ENCODE measurements at places on chromosomes 7 and 10. TPM values are rescaled to one million over a fixed set of nuclear protein-coding genes. Genes with fewer than 3 reads are reported as not detected.

DNA sequence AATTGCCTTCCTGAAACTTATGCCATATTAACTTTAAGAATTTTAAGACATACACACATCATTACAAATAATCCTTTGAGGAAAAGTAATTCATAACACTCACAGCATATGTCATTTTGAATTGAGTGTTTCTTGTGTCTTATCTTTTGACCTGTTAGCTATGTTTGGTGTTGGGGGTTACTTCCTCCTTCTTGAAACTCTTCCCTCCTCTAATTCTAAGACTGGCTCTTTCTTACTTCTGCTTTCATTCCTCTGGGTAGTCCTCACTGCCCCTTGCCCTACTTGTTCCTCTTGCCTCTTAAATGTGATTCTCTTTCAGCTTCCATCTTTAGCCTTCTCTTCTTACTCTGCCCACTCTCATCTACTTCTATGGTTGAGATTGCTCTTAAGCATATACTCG is 28.3 kb upstream of the PIP4K2A start:
- H3K4me3 ChIP-seq: no peak overlapping the region
- DNase-seq: no peak
- H3K36me3 ChIP-seq: no peaks in the 10 kb centered on the region
- no peak overlapping the region for H3K27ac ChIP-seq
- no peaks in the 10 kb centered on the region for H3K4me1 ChIP-seq
- H3K27me3 ChIP-seq: no peaks in the 10 kb centered on the region

The CFAP46 gene
- total RNA-seq: 2.7 TPM

DNA sequence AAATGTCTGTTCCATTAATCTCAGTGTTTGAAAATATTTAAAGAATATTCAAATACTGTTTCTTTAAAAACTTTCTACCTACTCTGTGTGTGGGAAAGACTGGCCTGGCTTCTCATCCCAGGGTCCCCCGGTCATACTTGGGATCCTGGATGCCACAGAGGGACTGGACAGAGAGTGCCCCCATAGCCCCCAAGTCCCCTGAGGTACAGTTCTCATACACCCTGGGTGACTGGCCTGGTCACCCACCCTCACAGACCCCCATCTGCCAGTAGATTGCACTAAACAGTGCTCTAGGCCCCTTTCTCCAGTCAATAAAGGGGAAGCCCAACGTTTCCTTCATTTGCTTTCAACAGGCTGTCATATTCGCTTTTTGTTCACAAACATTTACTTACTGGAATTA is 3.0 kb downstream of the TMEM273 start:
- no peaks in the 10 kb centered on the region for H3K4me1 ChIP-seq
- no peaks in the 10 kb centered on the region for H3K27me3 ChIP-seq
- H3K27ac ChIP-seq: no peak overlapping the region
- H3K36me3 ChIP-seq: no peaks in the 10 kb centered on the region

- DNase-seq: no peak
- no peak overlapping the region for H3K27ac ChIP-seq
- H3K36me3 ChIP-seq: no peaks in the 10 kb centered on the region
- H3K4me3 ChIP-seq: no peak overlapping the region
- no peaks in the 10 kb centered on the region for H3K27me3 ChIP-seq
Measured at GRCh38 chr10:45180507-45180906, 134.9 kb downstream of the OR13A1 start.

- H3K36me3 ChIP-seq: no peaks in the 10 kb centered on the region
- H3K27me3 ChIP-seq: no peaks in the 10 kb centered on the region
Measured at GRCh38 chr10:44934416-44935200, 23.5 kb downstream of the TMEM72 start.

DNA sequence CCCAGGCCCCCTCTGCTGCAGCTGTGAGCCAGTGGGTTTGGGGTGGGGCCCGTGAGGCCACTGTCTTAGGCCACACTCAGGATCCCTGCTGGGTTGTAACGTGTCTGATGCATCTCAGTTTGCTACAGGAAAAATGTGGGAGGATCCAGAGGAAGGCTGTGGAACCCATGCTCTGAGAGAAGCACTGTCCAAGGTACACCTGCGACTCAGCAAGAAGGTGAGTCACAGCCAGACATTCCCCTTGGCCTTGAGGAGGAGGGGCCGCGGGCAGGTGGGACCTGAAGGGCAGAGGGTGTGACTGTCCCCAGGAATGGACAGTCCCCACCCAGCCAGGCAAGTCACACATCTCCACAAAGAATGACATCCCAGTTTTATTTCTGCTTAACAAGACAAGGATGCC is 27.8 kb upstream of the C10orf120 start:
- DNase-seq: no peak
- no peaks in the 10 kb centered on the region for H3K4me1 ChIP-seq
- no peak overlapping the region for H3K4me3 ChIP-seq
- no peaks in the 10 kb centered on the region for H3K27me3 ChIP-seq
- no peaks in the 10 kb centered on the region for H3K36me3 ChIP-seq

The TWIST1 gene
- 8.2 TPM for total RNA-seq

- H3K27me3 ChIP-seq: no peaks in the 10 kb centered on the region
- H3K4me3 ChIP-seq: no peak overlapping the region
- H3K27ac ChIP-seq: no peak overlapping the region
- no peaks in the 10 kb centered on the region for H3K4me1 ChIP-seq
- H3K36me3 ChIP-seq: no peaks in the 10 kb centered on the region
- DNase-seq: no peak
Measured at GRCh38 chr10:65762311-65762710, 1163.5 kb upstream of the LRRTM3 start.

The PNLIPRP1 gene
- not detected for total RNA-seq

GRCh38 chr7:50632561-50633413 is 67.6 kb upstream of the DDC start:
- H3K4me1 ChIP-seq: peaks cover 2% of the 10 kb centered on the region
- H3K27ac ChIP-seq: no peak overlapping the region
- H3K27me3 ChIP-seq: no peaks in the 10 kb centered on the region
- H3K4me3 ChIP-seq: no peak overlapping the region
- no peaks in the 10 kb centered on the region for H3K36me3 ChIP-seq

- no peak overlapping the region for H3K27ac ChIP-seq
- no peaks in the 10 kb centered on the region for H3K4me1 ChIP-seq
- no peak overlapping the region for H3K4me3 ChIP-seq
- no peaks in the 10 kb centered on the region for H3K36me3 ChIP-seq
Measured at GRCh38 chr7:31735991-31736982, 49.3 kb downstream of the PPP1R17 start.

DNA sequence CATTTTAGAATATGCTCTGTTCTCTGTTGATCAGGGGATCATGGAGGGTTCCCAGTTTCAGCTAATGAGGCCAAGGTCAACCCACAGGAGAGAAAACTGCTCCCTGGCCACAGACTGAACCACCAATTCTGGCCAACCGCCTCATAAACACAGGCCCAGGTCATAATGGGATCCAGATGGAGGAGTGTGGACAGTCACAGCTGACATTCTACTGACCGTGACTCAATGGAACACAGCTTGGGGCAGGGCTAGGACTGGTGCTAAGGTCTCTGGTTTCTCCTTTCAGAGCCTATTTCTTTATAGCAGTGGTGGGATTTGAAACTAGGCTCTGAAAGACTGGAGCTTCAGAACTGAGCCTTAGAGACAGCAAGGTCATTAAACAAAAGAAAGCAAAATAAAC is 68.3 kb downstream of the HIPK2 start:
- no peak overlapping the region for H3K27ac ChIP-seq
- H3K27me3 ChIP-seq: no peaks in the 10 kb centered on the region
- H3K4me1 ChIP-seq: peaks cover 4% of the 10 kb centered on the region
- no peak for DNase-seq
- H3K36me3 ChIP-seq: no peaks in the 10 kb centered on the region

DNA sequence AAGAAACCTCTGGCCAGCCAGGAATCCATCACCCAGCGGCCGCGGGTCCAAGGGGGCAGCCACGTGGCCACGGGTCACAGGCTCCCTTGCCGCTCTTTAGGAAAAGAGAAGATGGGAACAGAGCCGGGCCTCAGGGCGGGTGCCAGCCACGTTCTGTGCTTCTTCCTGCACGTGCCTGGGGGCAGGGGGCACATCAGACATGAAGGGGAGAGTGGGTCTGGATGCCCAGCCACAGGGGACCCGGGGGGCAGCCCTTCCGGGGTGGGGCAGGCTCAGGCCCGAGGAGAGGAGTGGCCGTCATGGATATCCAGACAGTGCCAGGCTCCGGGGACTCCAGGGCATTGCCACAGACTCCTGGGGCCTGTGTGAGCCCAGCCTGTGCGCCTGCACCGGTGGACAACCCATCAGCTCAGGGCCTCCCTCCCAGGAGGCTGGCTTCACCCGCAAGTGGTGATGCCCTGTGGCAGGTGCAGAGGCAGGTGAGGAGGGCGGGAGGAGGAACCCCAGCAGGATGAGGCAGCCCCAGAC is 31.0 kb upstream of the ADGRA1 start:
- H3K4me3 ChIP-seq: no peak overlapping the region
- H3K36me3 ChIP-seq: no peaks in the 10 kb centered on the region
- H3K27me3 ChIP-seq: no peaks in the 10 kb centered on the region
- no peaks in the 10 kb centered on the region for H3K4me1 ChIP-seq
- no peak overlapping the region for H3K27ac ChIP-seq

DNA sequence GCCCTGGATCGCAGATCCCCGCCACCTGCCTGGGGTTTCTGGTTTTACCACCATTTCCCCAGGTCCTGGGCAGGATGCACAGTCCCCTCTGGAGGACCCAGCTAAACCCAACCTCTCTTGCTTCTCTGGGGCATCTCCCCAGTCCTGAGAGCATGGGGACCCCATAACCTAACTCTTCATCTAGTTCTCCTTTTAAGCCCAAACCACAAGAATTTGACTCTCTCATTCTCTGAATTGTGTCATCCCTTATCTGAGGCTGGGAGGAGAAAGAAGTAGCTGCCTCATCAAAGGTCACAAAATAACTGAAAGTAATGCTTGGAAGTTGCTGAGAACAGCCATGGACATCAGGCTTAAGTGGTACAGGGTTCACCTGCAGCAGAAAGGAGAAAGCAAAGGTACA is 159.9 kb downstream of the FGFR2 start:
- no peak for DNase-seq
- no peaks in the 10 kb centered on the region for H3K36me3 ChIP-seq
- H3K4me3 ChIP-seq: no peak overlapping the region
- no peak overlapping the region for H3K27ac ChIP-seq
- H3K4me1 ChIP-seq: peaks cover 5% of the 10 kb centered on the region
- no peaks in the 10 kb centered on the region for H3K27me3 ChIP-seq

GRCh38 chr10:86066696-86067095 is 299.9 kb downstream of the GRID1 start:
- no peak for DNase-seq
- H3K4me1 ChIP-seq: no peaks in the 10 kb centered on the region
- H3K27me3 ChIP-seq: no peaks in the 10 kb centered on the region
- no peak overlapping the region for H3K4me3 ChIP-seq

The CPVL gene
- 20.9 TPM for total RNA-seq

DNA sequence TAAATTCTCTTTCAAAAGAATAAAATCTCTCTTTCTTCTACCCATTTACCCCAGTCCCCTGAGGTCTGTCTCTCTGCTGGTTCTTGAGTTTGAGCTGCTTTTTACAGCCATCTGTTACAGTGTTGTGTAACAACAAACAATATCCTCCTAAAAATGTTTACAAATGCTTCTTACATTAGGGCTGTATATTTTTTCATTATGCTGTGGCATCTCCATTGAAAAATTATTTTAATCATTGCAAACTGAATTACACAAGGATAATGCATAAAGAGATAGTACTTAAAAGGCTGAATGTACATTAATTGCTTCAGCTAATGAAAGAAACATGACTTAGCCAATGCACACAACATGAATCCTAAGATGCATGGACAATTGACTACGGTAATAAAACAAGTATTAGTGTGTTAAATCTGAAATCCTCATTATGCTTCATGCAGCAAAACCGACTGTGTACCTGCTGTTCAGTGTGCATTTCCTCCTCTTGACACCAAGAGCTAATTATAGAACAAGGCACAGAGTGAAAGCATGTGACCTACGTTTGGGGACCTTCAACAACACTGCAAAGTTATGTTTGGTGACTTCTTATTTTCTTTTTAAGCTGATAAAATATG is 181.7 kb upstream of the RHOBTB1 start:
- H3K4me3 ChIP-seq: no peak overlapping the region
- H3K36me3 ChIP-seq: no peaks in the 10 kb centered on the region
- no peaks in the 10 kb centered on the region for H3K4me1 ChIP-seq
- no peak overlapping the region for H3K27ac ChIP-seq

The ZC3HAV1L gene
- total RNA-seq: 23.4 TPM

- DNase-seq: no peak
- H3K4me3 ChIP-seq: no peak overlapping the region
- H3K27me3 ChIP-seq: no peaks in the 10 kb centered on the region
- H3K27ac ChIP-seq: no peak overlapping the region
- H3K4me1 ChIP-seq: no peaks in the 10 kb centered on the region
Measured at GRCh38 chr7:130822642-130823041, 88.6 kb upstream of the KLF14 start.

DNA sequence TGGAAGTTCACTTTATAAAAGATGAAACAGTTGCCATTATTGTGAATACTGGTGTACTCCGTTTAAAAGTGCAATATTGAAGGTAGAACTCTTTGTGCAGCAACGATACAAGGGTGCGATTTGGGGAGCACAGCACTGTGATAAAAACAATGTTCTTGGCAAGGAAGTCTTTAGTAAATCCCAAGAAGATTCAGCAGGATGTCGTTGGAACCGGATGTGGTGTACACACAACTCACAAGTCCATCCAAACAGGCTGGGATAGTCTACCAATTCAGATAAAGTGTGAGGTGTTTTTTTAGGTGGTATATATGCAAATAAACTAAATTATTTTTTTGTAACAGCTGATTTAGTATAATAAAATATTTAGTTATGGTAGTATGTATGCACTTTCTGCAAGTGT is 46.7 kb downstream of the ZNF777 start:
- H3K4me3 ChIP-seq: no peak overlapping the region
- H3K27ac ChIP-seq: no peak overlapping the region
- H3K36me3 ChIP-seq: no peaks in the 10 kb centered on the region
- H3K27me3 ChIP-seq: no peaks in the 10 kb centered on the region

DNA sequence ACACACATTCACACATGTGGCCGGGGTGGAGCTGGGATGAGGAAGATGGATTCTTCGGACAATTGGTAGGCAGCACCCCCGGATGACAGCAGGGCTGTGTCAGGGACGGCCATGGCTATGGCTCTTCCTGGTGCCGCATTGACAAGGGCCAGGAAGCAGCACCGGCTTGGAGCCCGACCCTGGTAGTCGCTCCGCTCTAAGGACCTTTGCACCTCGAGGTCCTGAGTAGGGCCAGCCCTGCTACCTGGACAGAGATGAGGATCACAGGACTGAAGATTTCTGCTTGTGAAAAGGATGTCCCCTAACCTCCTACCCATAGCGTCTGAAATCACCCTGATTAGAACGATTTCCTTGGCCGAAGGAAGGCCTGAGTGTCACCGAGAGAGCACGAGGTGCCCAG is 134.1 kb downstream of the ADARB2 start:
- H3K27me3 ChIP-seq: no peaks in the 10 kb centered on the region
- no peaks in the 10 kb centered on the region for H3K36me3 ChIP-seq
- H3K4me3 ChIP-seq: no peak overlapping the region
- no peak overlapping the region for H3K27ac ChIP-seq
- no peak for DNase-seq

All from ovary (tissue), 10 donors.